ENCODE measurements at places on chromosomes 1 and 21. TPM values are rescaled to one million over a fixed set of nuclear protein-coding genes. Genes with fewer than 3 reads are reported as not detected.

GRCh38 chr1:158283965-158284364, 5.8 kb upstream of the CD1C start:
- no peaks in the 10 kb centered on the region for H3K27me3 ChIP-seq
- no peak overlapping the region for H3K27ac ChIP-seq
- no peak overlapping the region for H3K4me3 ChIP-seq
- no peaks in the 10 kb centered on the region for H3K4me1 ChIP-seq
- DNase-seq, result no peak

GRCh38 chr1:156858959-156859522, at the start of gene INSRR:
TSS of gene INSRR (minus strand) at chr1:156859117. CDS start at chr1:156858621, 496 bp downstream.
- H3K4me1 ChIP-seq, result peaks cover 9% of the 10 kb centered on the region
- H3K4me3 ChIP-seq, result peak within 1 kb of the TSS; percentile 7
- H3K27me3 ChIP-seq, result peaks cover 84% of the 10 kb centered on the region
- H3K27ac ChIP-seq, result no peak within 1 kb of the TSS
- H3K36me3 ChIP-seq, result no peaks in the 10 kb centered on the region

The PAPPA2 gene
- 4.1 TPM for total RNA-seq

DNA sequence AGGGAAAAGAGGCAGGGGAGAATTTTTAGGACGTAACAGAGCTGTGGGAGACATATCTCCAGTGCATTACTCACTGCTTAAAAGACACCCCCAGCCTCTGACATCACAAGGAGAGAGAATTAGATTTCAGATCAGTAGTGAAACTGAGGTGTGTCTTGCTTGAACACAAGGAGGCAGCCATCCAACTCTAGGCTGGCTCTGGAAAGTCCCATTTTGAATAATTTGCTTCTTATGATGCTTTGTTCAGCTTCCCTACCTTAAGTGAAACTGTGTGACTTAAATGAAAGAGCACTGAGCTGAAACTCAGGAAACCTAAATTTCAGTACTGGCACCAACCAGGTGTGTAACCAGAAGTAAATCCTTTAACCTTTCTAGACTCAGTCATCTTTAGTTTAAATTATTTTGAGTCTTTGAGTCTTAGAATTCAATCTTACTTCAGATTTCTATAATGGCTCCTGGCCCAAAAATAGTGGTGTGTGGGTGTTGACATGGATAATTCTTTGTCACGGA, 251.6 kb upstream of the SGIP1 start:
- H3K4me1 ChIP-seq, result peaks cover 6% of the 10 kb centered on the region
- no peak for DNase-seq
- H3K27ac ChIP-seq, result no peak overlapping the region

The SDC3 gene
- total RNA-seq, result 38.3 TPM

- peak; percentile 22 for DNase-seq
- H3K27ac ChIP-seq, result peak overlapping the region; percentile 95
- H3K4me1 ChIP-seq, result peaks cover 31% of the 10 kb centered on the region
- H3K36me3 ChIP-seq, result peaks cover 1% of the 10 kb centered on the region
Observed at GRCh38 chr1:171220581-171221054, 27.7 kb upstream of the FMO1 start.

DNA sequence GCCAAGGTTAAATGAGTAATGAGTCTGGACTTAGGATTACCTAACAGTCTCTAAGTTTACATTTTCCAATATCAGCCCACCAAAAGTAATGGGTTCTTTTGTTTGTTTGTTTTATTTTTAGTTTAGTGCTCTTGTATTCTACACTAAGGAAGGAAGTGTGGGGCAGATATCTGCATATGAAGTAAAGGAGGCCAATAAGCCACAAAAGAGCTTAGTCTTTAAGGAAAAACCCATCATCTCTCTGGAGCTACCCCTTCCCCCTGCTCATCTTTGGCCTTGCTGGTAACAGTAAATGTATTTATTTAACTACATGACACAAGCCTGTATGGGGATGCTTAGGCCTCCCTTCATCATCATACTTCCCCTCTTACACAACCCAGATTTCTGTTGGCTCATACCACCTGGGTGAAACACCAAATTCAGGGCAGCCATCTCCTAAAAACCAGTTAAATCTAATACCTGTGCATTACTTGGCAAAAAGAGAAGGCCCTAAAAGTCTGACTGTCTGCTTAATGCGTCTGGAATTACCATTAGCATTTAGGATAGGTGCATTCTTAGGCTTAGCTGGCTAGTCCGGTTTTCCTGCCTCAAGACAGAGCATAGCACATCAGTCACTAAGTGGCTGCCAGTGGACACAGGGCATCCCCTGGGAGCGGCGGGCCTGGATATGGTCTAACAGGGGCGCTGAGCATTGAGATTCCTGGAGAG, 96.8 kb upstream of the ADGRL2 start:
- peaks cover 20% of the 10 kb centered on the region for H3K4me1 ChIP-seq
- H3K4me3 ChIP-seq, result no peak overlapping the region
- H3K36me3 ChIP-seq, result no peaks in the 10 kb centered on the region

DNA sequence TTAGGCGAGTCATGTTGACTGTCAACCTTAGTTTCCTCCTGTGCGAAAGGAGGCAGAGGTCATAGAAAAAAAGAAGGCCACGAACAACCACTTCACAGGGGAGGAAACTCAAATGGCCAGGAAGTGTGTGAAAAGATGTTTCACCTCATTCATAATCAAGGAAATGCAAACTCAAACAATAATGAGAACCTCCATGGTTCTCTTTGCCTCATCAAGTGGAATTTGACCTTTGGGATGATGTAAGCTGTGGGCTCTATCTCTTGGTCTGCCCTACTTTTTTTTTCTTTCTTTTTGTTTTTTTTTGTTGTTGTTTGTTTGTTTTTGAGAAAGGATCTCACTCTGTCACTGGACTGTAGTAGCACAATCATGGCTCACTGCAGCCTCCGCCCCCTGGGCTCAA, 55.9 kb upstream of the GRHL3 start:
- no peak overlapping the region for H3K27ac ChIP-seq
- DNase-seq, result no peak
- no peak overlapping the region for H3K4me3 ChIP-seq
- no peaks in the 10 kb centered on the region for H3K36me3 ChIP-seq

- peaks cover 43% of the 10 kb centered on the region for H3K27me3 ChIP-seq
- peaks cover 1% of the 10 kb centered on the region for H3K36me3 ChIP-seq
- no peak overlapping the region for H3K4me3 ChIP-seq
- no peak overlapping the region for H3K27ac ChIP-seq
- no peaks in the 10 kb centered on the region for H3K4me1 ChIP-seq
- no peak for DNase-seq
Observed at GRCh38 chr1:75124510-75124909, 9.7 kb upstream of the LHX8 start.

GRCh38 chr1:10651793-10652192, 144.7 kb downstream of the CASZ1 start:
- H3K36me3 ChIP-seq, result peaks cover 6% of the 10 kb centered on the region
- DNase-seq, result no peak
- no peaks in the 10 kb centered on the region for H3K4me1 ChIP-seq
- H3K27me3 ChIP-seq, result no peaks in the 10 kb centered on the region
- no peak overlapping the region for H3K4me3 ChIP-seq

DNA sequence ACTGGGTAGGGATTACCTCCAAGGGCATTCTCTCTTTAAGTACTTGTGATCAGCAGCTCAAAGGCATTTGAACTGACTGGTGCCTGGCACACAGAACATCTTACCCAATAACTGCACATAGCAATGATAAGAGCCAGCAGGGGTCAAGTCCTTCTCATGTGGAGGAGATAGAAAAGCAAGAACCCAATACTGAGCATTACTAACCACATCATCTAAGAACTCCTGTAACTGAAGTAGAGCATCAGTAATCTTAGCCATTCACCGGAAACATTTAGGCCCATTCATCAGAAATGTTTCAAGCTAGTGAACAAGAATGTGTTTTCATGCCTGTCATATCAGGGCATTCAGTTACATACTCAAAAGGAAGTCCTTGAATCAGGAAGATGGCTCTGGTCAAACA, 33.6 kb upstream of the THEM4 start:
- DNase-seq, result no peak
- no peaks in the 10 kb centered on the region for H3K36me3 ChIP-seq

DNA sequence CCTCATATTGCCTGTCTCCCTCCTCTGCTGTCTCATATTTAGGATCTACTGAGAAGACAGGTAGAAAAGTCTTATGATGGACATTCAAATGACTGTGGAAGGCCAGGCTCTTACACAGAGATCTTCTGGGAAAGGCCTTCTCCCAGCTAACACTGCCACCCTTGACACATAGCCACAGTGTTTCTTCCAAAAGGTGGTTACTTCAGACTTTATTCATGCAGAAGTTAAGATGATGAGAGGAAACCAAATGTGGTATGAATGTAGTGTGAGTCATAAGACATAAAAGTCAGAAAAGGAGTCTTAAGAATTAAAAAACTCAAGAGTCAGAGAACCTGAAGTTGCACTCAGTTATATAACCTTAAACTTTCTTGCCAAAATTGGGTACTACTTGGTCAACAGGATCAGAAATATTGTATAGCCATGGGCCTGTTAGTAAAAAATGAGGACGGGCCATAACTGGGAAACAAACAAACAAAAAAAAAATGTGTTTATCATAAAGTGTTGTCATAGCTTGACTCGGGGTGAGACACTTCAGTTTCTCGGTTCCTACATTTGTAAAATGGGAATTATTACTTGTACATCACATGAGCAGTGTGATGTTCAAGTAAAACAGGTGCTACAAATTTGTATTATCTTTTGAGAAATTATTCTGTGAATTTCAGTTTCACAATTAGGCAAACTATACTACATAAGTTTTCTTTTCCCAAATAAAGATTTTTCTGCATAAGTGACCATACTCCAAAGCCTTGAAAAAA, 1.2 kb upstream of the DENND1B start:
- no peaks in the 10 kb centered on the region for H3K27me3 ChIP-seq
- no peak for DNase-seq
- H3K4me3 ChIP-seq, result peak overlapping the region; percentile 27
- peaks cover 23% of the 10 kb centered on the region for H3K4me1 ChIP-seq

The IGSF9 gene
- total RNA-seq, result 68.6 TPM

The HPCAL4 gene
- total RNA-seq, result not detected

GRCh38 chr1:51236531-51237350, 668 bp downstream of the RNF11 start:
- peak; percentile 23 for DNase-seq
- peaks cover 18% of the 10 kb centered on the region for H3K4me1 ChIP-seq
- no peak overlapping the region for H3K27ac ChIP-seq
- H3K4me3 ChIP-seq, result no peak overlapping the region
- H3K36me3 ChIP-seq, result no peaks in the 10 kb centered on the region

- peaks cover 8% of the 10 kb centered on the region for H3K27me3 ChIP-seq
- H3K27ac ChIP-seq, result no peak overlapping the region
- no peaks in the 10 kb centered on the region for H3K4me1 ChIP-seq
- no peak overlapping the region for H3K4me3 ChIP-seq
- no peak for DNase-seq
Observed at GRCh38 chr1:1968767-1969504, 34.6 kb downstream of the CFAP74 start.

GRCh38 chr1:60222360-60223115, 149.0 kb upstream of the C1orf87 start:
- no peaks in the 10 kb centered on the region for H3K27me3 ChIP-seq
- H3K4me1 ChIP-seq, result no peaks in the 10 kb centered on the region
- H3K36me3 ChIP-seq, result no peaks in the 10 kb centered on the region
- no peak overlapping the region for H3K4me3 ChIP-seq

The MANEAL gene
- total RNA-seq, result 23.8 TPM

GRCh38 chr1:224430511-224431113, 4.0 kb downstream of the WDR26 start:
- H3K4me1 ChIP-seq, result peaks cover 32% of the 10 kb centered on the region
- no peak for DNase-seq
- H3K4me3 ChIP-seq, result peak overlapping the region; percentile 20
- H3K27ac ChIP-seq, result peak overlapping the region; percentile 32
- no peaks in the 10 kb centered on the region for H3K27me3 ChIP-seq

The ESRRG gene
- 8.3 TPM for total RNA-seq

DNA sequence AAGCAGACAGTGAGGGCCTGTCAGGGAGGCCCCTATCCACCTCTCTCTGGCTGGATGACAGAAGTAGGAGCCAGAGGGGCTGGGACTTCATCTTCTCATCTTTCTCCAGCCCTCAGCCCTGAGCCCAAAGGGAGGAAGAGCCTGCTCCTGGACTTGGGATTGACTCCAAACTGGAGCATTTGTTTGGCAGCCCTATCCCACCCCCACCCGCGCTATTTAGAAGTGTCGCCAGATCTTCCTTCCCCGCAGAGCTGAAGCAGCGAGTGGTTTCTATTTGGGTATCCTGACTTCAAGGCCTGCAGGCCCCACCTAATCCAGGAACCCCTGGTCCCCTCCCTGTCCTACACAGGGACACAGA, 9.6 kb downstream of the NES start:
- H3K4me3 ChIP-seq, result no peak overlapping the region
- peaks cover 22% of the 10 kb centered on the region for H3K4me1 ChIP-seq
- no peak for DNase-seq
- peaks cover 29% of the 10 kb centered on the region for H3K27me3 ChIP-seq
- H3K27ac ChIP-seq, result no peak overlapping the region
- H3K36me3 ChIP-seq, result peaks cover 5% of the 10 kb centered on the region

DNA sequence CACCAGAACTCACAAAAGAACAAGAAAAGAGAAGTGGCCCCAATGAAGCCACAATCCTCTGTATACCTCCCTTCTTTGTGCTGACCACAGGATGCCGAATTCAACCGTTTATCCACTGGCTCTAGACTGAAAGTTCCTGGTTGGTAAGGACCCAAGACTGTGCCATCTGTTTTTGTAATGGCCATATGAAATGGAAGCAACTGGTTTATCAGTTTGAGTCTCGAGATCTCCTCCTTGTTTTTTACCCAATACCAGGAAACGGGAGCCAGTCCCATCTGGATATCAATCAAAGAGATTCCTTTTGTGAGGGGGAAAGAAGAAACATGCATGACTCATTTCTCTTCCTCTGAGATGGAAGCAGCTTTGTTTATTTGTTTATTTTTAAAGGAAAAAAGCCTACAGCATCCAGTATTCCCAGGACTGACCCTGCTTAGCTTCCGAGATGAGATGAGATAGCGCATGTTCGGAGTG, 32.4 kb upstream of the ZNF124 start:
- DNase-seq, result no peak
- H3K27me3 ChIP-seq, result no peaks in the 10 kb centered on the region

DNA sequence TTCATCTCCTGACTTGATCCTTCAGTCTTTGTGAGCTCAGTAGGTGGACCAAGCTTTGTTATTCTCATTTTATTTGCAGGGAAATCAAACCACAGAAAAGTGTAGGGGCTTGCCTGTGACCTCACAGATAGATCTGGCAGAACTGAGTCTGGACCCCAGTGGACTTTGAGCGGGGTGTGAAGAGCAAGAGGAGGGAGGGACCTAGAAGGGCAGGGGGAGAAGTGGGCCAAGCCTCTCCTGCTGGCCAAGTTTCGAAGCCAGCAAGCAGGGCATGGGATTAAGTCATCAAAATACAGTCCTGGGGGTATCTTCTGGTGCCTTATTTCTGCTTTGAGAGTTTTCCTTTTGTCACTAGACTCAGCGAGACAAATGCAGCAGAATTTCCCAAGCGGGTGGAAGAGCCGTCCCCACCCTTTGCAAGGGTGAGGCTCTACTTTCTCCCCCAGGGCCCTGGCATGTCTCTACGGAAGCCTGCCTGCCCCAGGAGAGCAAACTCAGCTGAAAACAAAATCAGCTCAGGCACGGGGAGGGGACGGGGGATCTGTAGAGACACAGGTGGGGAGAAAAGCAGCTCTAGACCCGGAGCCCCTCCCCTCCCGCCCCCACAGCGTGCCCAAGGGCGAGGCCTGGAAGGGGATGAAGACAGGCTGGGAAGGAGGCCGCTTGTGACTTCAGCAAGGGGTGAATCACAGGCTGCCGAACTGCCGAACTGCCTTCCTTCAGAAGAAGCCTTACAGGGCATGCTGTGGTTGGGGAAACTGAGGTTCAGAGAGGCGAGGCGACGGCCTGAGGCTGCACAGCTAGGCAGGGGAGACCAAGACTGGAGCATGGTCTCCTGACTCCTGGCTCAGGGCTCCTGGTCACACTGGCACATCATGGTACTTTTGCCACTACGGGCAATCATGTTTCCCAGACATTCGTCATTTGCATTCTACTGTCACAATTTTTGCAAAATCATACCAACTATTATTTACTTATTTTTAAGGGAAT, 19.2 kb downstream of the PKP1 start:
- DNase-seq, result no peak
- H3K36me3 ChIP-seq, result no peaks in the 10 kb centered on the region
- no peak overlapping the region for H3K27ac ChIP-seq
- peaks cover 2% of the 10 kb centered on the region for H3K4me1 ChIP-seq
- H3K27me3 ChIP-seq, result peaks cover 30% of the 10 kb centered on the region

Data from progenitor cell of endocrine pancreas (in vitro differentiated cells).